ENCODE measurements at places on chromosomes 16 and 17.

GRCh38 chr16:17037499-17037898, 433.3 kb downstream of the XYLT1 start:
- DNase-seq, result no peak

GRCh38 chr16:74226338-74226954, 70.2 kb upstream of the PSMD7 start:
- DNase-seq, result no peak

DNA sequence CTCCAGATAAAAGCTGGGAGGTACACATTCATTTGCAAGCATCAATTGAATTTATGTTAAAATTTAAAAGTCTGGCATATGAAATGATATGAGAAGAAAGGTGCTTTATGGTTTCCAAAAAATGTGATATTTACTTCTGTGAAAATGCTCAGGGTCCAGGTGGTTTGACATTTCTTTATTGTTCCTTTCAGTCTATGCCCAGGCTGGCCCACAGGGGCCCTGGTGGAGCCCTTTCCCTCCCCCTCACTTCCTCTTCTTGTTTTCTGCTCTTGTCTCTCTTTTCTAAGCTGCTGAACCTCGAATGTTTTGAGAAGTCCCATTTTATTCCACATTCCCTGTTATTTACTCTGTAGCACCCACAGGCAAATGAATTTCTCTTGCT, 127.8 kb downstream of the HS3ST3B1 start:
- peak; percentile 65 for DNase-seq

DNA sequence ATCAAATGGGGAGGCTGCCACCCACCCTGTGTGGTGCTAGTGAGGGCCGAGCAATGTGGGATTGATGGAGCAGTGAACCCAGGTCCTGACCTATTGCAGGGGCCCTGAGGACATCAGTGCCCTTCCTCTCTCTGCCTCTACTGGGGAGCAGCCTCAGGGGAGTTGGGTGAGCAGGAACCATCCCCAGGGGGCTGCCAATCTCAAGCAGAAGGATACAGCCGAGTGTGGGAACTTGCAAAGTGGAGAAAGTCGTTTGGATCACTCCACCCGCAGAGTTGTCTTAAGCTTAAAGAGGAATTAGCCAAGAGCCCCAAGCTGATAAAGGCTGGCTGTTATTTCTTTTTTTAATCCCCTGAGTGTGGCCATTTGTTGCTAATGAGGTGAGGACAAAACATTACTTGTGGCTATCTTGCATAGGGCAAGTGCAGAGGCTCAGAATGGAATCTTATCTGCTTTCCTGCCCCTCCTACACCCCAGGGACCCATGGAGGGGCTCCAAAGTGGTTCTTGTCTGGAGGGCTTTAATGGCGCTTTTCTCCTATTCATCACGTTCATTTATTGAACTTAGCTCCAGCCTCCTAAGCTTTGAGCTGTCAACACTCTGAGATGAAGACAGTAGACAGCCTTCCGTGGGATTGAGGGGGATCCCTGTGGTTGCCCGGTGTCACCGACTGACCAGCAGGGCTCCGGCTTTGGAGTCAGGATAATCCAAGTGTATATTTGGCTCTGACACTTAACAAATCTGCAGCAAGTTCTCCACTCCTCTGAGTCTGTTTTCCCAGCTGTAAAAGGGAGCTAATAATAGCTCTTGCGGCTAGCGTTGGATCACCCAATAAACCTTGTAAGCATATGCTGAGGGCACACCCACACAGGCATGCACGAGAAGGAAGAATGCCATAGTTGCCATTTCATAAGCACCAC, 45.1 kb downstream of the MYH11 start:
- DNase-seq, result no peak

DNA sequence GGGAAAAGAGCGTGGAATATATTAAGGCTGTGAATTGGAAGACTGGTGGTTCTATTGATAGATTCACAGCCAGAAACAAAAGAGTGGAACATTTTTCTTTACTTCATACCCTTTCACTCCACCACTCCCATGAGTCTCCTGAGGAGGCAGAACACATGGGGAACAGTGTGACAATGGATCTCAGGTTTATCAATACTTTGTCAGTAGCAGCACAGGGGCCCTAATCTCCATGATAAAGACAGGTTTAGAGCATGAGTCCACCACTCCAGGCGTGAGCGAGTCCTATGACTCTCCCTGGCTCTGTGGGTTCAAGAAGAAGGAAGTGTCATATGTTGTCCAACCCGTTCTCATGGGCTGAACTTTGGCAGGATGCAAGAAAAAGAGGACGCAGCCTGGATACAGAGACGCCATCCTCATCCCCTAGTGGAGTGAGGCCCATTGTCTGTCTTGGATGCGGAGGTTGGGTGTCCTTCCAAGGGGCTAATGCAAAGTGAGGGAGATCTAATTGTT, 361.2 kb downstream of the TMEM114 start:
- no peak for DNase-seq

DNA sequence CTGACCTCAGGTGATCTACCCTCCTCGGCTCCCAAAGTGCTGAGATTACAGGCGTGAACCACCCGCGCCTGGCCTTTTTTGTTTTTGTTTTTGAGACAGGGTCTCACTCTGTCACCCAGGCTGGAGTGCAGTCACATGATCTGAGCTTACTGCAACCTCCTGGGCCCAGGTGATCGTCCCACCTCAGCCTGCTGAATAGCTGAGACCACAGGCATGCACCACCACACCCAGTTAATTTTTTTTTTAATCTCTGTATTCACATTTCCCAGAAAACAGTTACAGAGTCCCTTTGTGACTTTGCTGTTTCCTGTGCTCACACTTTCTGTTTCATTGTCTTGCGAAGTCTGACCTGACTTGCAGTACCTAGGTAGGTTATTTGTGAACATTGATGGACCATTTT, 2.7 kb downstream of the CLUAP1 start:
- no peak for DNase-seq

DNA sequence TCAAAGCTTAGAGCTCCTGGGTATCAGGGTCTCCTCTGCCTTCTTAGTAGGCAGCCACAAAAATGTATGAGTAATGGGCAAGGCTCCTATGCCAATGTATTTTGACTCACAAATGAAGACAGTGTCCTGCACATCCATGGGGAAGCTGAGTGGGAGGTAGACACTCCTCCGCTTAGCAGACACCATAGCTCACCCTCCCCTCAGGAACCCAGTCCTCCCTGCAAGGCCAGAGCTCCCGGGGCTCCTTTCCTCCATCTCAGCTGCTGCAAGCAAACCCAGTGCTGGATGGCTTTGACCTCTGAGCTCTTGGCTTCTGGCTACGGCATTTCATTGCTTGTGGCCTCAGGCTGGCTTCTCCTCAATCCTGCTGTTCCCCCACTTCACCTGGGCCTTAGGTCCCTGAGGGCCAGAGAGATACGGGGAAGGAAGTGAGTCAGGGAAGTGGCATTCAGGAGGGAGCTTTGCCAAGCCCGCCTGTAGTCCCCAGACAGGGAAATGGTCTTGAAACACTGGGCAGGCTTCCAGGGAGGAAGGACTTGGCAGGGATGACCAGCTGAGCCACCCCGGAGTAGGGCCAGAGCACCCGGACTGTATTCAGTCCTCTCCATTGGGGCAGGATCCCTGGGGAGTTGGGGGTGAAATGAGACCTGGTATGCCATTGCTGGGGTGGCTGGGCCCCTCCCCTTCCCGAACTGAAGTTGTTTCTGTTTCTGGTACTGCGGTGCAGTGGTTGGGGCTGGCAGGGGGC, 4.5 kb downstream of the ABCC3 start:
- DNase-seq, result no peak

GRCh38 chr17:40463122-40463550, 19.9 kb downstream of the IGFBP4 start:
- no peak for DNase-seq

- DNase-seq, result no peak
Measured at GRCh38 chr17:63832455-63832854, 5.0 kb upstream of the FTSJ3 start.

GRCh38 chr17:78728495-78728894, 53.6 kb downstream of the CYTH1 start:
- no peak for DNase-seq

GRCh38 chr16:66842765-66843164, 1.4 kb upstream of the CA7 start:
- no peak for DNase-seq

- DNase-seq, result no peak
Measured at GRCh38 chr16:79018650-79019429, 581.7 kb downstream of the MAF start.

- DNase-seq, result peak; percentile 61
Measured at GRCh38 chr17:7437950-7438614, 1.2 kb upstream of the FGF11 start.

- no peak for DNase-seq
Measured at GRCh38 chr17:27613433-27613832, 17.6 kb upstream of the LGALS9 start.

- DNase-seq, result no peak
Measured at GRCh38 chr17:31843070-31843745, 15.8 kb downstream of the COPRS start.

DNA sequence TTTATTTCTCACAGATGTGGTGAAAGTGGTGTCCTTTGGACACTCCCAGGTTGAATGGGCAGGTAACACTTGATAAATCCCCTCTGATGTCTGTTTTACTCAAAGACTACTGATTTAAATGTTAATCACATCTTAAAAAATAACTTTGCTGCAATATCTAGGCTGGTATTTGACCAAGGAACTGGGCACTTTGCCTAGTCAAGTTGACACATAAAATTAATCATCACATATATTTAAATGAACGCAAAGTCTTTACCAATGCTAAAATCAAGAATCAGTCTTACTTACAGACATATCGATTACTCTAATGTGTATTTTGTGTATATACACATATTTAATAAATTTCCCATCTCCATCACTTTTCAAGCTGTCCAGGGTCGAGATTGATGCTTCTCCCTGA, 7.0 kb downstream of the MT2A start:
- no peak for DNase-seq

GRCh38 chr17:74484066-74484465, 17.6 kb downstream of the CD300A start:
- no peak for DNase-seq

All from naive B cell (primary cell).